Stimulated activated CD4-positive, alpha-beta T cell treated with anti-CD3 and anti-CD28 coated beads, Interleukin-15, amount 100 ng/mL, for 24 hours (primary cell): ENCODE measurements at places on chromosomes 11 and 22.

- no peak for DNase-seq
Measured at GRCh38 chr22:37324340-37325038, 42.2 kb downstream of the CYTH4 start.

DNA sequence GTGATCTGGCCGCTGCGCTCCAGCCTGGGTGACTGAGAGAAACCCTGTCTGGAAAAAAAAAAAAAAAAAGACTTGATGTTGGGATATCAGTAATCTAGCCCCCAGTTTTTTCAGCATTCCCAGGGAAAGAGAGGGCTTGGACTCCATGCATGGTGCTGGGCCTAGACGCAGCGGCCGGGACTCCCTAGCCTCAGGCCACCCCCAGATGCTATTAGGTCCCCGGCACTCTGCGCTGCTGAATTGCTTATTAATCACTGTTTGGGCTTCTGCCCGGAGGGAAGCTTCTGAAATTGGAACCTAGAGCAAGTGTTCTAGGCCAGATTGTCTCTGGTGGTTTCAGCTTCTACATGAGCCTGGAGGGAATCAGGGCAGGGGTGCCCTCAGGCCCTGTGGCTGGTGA lies 39.0 kb downstream of the SLCO2B1 start:
- no peak for DNase-seq

GRCh38 chr11:46380340-46381047 lies 975 bp upstream of the MDK start:
- DNase-seq: peak; percentile 82

DNA sequence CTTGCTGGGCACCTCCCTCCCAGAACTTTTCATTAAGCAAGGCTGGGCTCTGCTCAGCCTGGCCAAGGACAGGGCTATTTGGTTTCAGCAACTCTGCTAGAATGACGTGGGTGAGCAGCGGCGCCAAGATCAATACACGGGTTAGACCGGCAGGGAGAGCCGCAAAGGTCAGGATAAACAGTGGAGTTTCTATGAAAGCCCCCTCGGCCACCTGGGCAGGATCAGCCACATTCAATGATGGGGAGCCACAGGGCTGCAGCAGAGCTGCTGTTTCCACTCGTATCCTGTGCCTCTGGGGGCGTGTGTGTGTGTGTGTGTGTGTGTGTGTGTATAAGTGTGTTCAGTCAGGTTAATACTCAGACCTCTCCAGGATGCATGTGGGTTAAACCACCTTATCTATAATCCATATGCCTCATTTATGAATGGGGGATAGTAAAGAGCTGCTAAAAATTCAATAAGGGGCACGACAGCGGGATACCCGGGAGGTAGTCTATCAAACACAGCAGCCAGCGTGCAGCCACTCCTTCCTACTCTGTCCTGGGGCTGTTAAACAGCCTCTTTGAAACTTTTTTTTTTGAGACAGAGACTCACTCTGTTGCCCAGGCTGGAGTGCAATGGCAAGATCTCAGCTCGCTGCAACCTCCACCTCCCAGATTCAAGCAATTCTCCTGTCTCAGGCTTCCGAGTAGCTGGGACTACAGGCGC lies 34.8 kb downstream of the MYH9 start:
- DNase-seq: no peak

GRCh38 chr11:10397226-10397987 lies 57.7 kb upstream of the AMPD3 start:
- DNase-seq: no peak

- DNase-seq: no peak
Measured at GRCh38 chr11:30587269-30587812, 1.2 kb upstream of the MPPED2 start.

DNA sequence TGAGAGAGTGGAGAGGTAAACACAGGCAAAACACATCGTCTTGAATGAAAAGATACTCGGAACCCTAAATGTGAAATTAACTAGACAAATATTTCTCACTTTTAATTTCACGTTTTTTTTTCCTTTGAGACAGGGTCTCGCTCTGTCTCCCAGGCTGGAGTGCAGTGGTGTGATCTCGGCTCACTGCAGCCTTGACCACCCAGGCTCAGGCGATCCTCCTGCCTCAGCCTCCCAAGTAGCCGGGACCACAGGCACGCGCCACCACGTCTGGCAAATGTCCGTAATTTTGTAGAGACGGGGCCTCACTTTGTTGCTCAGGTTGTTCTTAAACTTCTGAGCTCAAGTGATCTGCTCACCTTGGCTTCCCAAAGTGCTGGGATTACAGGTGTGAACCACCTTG lies 7.4 kb upstream of the SHANK3 start:
- no peak for DNase-seq

DNA sequence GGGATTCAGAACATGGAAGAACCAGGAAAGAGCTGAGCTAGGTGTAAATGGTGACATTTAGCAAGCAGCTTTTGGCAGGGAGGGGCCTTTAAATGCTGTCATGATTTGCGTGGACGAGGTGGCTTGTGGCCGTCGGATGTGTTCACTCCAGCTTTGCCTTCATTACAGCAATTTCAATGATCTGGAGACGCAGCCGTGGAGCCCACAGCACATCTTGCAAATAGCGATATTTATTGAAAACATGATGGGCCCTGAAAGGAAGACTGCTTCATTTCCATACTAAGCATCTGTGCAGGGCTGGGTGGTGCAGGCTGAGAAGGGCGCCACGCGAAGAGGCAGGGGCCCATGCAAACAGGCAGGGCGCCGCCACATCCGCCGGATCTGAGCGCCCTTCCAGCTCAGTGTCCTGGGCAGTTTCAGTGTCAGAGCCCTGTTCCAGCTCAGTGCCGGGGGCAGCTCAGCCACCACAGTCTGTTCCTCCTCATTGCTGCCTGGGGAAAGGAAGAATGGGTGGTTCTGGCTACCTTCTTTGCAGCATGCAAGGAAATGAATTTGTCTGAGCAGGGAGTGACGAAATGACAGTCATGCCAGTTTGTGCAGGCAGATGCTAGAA lies 111.1 kb upstream of the TTC12 start:
- DNase-seq: no peak

DNA sequence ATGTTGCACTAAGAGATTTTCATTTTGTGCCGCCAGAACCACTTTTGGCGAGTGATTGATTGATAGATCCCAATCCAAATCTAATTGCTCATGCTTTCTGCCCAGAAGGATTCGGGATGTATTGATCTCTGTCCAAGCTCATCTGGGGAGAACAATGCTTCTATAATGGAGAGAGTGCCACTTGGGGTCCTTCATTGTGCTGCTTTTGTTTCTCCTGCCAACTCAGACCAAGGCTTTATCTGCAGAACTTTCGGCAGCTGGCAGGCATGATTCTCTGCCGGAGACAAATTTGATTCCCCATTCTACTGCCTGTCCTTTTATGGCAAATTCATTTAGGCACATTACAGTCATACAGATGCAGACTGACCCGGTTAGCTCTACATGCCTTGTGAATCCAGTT lies 62.9 kb upstream of the NTM start:
- DNase-seq: no peak

DNA sequence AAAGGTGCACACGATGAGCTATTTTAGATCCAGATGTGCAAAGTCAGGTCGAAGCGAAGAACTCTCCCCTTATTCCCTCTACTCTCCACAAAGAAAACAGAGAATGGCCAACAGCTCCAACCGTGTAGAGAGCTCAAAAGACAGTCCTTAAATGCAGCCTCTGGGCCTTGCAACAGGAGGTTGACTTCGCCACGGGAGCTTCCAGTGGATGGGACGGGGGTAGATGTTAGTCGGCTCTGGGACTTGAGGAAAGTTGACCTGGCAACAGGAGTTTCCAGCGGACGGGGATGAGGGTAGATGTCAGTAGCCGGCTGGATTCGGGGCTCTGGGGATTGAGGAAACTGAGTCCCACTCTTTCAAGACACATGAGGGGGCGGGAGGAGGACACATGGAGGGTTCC lies 450.4 kb downstream of the BRD1 start:
- no peak for DNase-seq

DNA sequence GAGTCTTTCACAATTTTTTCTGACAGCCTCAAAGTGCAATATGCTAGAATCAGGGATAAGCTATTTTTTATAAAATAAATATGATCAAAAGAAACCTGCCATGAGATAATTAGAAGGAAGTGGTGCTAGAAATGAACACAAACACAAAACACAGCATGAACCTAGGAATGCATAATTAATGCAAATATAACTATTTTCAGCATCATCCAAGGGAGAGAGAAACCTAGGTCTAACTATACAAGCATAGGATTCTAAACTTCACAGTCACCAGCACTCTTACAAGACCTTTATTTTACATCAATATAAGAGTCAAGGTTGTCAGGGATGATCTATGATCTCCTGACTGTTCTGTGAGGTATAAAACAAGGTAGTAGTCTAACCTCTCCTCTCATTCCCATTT lies 29.2 kb downstream of the TTC28 start:
- no peak for DNase-seq

DNA sequence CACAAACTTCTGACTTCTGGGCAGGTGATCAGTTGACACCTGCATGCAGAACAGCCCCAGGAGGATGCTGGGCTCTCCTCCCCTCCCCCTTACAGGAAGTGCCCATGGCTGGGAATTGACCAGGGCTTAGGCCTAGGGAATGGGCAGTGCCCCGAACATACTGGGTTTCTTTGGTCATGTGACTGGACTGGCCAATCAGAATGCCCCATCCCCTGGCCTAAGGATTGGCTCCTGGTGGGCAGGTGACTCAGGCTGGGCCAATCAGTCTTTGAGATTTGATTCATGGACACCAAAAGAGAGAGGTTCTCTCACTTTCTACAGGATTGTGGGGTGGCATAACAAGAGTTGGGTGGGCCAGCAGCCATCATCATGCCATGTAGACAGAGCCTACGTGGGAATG lies 37.1 kb downstream of the MCM5 start:
- DNase-seq: peak; percentile 39

- DNase-seq: peak; percentile 53
Measured at GRCh38 chr11:122727101-122727929, 71.8 kb downstream of the UBASH3B start.

DNA sequence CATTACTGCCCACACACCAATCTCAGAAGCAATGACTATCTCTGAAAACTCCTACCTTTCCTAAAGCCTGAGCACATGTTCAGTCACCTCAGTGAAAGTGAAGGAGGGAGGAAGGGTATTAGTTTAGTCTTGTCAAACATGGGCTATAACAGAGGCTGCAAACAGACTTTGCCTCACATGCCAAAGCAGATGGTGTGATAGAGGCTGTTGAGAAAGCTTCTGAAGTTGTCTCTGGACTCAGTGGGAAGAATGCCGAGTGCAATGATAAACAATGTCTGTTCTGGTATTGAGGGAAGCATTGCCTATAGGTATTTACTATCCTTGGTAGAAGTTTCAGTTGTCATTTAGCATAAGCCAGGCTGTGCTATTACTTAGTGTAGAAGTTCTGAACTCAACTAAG lies 314.5 kb upstream of the CCDC90B start:
- DNase-seq: no peak

DNA sequence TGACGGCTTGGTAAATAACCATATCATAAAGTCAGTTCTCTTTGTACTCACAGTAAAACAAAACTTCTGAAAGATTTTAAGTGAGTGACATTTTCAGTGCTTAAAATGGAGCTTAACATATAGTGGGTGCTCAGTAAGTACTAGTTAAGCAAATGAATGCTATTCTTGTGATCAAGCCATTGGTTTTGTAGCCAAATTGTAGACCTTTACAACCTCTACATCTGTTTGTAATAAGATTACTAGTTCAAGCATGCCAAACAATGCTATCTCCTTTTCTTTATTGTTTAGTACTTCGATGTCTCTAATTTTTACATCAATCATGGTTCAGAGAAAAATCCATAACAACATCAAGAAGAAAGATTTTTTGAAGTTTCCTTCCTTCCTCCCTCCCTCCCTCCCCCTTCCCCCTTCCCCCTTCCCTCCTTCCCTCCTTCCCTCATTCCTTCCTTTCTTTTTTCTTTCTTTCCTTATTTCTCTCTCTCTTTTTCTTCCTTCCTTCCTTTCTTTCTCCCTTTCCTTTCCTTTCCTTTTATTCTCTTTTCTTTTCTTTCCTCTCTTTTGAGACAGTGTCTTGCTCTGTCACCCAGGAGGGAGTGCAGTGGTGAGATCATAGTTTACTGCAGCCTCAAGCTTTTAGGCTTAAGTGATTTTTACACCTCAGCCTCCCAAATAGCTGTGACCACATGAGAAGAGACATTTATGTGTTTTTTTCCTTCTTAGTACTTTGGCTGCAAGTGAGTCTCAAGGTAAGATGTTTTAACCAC lies 5.7 kb upstream of the OR51B4 start:
- no peak for DNase-seq

- no peak for DNase-seq
Measured at GRCh38 chr11:59957094-59957493, 6.7 kb upstream of the OOSP4A start.

DNA sequence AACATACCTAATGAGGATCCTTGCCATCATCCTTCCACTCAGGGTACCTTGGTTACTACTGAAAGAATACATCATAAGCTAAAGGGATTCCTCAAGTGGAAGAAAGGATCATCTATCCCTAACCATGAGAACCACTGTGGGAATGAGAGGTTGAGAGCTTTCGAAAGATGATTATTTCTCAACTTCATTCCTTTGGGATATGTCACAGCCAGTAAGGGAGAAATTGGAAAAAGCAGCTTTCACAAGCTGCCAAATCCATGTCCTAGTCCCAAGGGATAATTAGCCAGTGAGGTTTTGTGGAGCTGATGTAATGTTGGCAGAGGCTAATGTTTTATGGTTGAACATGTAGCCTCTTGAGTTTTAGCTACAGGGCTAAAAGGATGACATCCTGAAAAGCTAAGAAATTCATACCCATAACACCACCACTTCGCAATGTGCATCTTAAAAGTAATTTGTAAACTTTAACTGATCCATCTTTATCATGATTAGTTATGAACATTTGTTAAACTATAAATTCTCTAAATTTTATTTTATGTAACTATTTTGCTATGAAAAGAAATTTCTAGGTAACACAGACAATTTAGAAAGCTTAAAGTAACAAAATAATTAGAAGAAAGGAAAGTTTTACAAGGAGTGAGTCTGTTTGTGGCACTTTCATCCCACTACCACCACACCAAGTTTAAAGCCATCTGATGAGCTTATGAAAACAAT lies 123.9 kb downstream of the MRTFA start:
- DNase-seq: no peak

- DNase-seq: no peak
Measured at GRCh38 chr11:69551963-69552362, 70.5 kb downstream of the LINC01488 start.

DNA sequence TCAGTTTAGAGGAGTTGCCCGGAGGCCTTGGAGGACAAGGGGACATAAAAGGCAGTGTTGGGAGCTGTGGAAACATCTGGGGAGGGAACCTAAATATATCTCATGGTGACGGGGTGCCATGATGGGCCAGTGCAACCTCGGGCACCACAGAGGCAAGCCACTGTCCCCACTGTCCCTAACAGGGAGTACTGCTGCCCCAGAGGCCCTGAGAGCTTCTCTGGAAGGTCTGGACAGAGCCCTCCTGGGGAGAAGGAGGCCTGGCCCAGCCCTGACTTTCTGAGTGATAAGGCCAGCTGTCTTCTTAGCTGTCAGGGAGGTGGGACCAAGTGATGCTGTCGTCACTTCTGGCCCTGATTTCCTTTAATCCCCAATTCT lies 5.5 kb upstream of the P2RY6 start:
- DNase-seq: no peak

- no peak for DNase-seq
Measured at GRCh38 chr11:104046331-104046730, 9.9 kb downstream of the DDI1 start.
